ENCODE measurements at places on chromosomes 4 and X.

DNA sequence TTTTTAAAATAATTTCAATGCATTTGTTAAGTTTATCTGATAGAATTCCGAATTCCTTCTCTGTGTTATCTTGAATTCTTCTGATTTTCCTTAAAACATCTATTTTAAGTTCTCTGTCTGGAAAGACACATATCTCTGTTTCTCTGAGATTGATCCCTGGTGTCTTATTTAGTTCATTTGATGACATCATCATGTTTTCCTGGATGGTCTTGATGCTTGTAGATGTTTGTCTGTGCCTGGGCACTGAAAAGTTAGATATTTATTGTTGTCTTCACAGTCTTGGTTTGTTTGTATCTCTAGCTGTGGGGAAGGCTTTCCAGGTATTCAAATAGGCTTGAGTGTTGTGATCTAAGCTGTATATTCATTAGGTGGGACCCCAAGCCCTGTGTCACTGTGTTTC is 1028.8 kb downstream of the GLUD2 start:
- no peak for DNase-seq

DNA sequence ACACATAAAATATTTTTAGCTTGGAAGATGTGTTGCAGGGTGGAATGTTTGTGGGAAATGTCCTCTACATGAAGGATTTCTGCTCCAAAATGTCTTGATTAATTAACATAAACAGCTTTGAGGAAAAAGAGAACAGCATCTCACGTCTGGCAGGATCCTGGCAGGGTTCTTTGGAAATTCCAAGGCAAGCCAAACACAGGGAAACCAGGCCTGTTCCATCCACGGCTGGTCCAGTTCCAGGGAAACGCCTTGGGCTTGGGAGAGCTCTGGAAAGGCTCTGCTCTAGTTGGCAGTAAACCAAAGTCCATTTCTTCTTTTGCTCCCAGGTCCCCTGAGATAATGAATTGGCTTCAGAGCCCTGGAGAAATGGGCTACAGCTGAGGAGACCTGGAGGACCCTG is 42.4 kb upstream of the GAB1 start:
- no peak for DNase-seq

DNA sequence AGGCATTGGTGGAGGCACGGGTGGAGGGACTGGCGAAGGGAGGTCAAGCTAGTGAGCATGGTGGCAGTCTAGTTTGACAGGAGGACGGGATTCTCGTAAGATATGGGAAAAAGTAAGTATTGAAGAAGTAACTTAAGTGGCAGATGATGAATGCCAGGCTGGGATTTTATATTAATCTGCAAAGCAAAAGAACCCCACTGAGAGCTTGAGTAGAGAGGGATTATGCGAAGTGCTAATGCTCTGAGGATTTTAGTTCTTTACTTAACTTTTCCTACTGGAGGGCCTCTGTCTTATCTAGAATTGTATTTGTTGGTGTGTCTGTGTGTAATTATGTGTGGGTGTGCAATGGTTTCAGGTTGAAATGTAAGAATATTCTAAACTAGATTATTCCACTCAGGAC is 327.9 kb downstream of the FAT4 start:
- DNase-seq, result no peak

GRCh38 chr4:39937683-39938268 is 39.9 kb downstream of the PDS5A start:
- no peak for DNase-seq

DNA sequence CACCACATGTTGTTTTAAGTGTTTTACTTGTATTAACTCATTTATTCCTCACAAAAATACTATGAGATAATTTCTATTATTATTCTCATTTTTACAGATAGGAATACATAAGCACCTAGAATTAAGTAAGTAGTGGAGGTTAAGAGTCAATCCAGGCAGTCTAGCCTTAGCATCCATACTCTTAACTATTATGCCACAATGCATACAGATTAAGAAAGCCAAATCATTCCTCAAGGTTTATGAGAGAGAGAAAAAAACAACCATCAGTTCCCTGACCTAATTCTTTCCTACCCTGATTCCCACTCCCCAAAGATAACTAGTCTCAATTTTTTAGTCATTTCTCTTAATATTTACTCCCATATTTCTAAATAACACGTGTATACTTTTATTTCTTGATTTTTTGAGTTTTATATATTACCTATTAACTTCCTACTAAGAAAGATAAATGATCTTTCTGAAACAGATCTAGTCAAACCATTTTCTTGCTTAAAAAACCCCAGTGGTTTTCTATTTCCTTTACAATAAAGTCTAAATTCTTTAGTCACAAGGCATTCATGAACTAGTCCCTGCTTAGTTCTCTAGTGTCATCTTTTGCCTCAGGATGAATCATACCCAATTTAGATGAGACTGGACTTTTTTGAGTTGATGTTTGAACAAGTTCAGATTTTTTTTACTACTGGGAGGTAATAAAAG is 16.0 kb downstream of the UBA6 start:
- DNase-seq, result no peak

DNA sequence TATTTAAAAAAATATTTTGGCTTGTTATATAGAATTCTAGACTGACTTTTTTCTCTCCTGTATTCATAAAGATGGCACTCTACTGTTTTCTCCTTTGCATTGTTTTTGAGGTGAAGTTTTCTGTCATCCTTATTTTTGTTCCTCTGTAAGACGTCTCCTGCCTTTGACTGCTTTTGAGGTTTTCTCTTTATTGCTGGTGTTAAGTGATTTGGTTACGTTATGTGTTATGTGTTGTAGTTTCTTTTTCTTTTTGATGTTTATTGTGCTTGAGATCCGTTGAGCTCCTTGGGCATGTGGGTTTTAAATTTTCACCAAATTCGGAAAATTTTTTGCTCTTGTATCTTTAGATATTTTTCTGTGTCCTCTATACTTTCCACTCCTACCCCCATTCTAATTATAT is 50.0 kb downstream of the KDM6A start:
- no peak for DNase-seq

GRCh38 chrX:118189000-118189399 is 72.4 kb upstream of the KLHL13 start:
- no peak for DNase-seq

- peak; percentile 46 for DNase-seq
Measured at GRCh38 chr4:145936142-145936996, 2.3 kb downstream of the ZNF827 start.

- no peak for DNase-seq
Measured at GRCh38 chr4:157664726-157665125, 444.2 kb downstream of the GRIA2 start.
